HS-27A (cell line): ENCODE measurements at places on chromosomes 12 and 14.

- DNase-seq = no peak
Measured at GRCh38 chr12:92978607-92979006, 49.5 kb upstream of the EEA1 start.

DNA sequence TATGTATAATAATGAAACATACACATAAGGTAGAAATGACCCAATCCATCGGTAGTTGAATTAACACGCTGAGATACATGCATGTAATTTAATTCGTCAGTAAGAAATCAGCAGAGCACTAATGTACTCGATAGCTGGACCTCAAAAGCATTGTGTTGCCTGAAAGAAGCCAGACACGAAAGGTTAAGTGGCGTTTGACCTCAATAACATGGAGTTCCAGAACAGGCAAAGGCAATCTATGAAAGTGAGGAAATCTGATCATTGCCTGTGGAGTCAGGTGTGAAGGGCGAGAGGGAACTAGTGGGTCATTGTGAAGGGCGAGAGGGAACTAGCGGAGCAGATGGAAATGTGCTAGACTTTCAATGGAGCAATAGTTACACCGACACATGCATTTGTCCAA lies 970.4 kb upstream of the TMEM132C start:
- DNase-seq = no peak

- peak; percentile 77 for DNase-seq
Measured at GRCh38 chr12:31589904-31590641, 863 bp downstream of the DENND5B start.

GRCh38 chr12:41264281-41264680 lies 76.2 kb downstream of the PDZRN4 start:
- DNase-seq = no peak

DNA sequence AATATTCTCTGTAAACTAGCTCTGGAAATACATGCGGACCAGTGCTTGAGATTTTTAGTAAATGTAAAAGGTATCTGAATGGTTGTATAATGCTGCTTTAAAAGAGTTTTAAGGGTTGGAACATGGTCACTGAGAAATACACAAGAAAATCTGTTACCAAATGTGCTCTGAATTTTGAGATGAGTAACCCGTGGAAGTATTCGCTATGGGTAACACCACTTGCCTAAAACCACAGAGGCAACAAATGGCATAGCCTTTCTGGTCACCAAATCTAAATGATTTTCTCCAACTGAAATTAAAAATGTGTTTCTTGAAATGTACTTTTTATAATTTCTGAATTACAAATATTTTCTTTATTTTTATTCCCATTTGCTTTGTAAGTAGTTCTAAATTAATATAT lies 745.7 kb downstream of the DIO2 start:
- DNase-seq = no peak

- no peak for DNase-seq
Measured at GRCh38 chr12:131941116-131941986, 8.4 kb upstream of the EP400 start.

- no peak for DNase-seq
Measured at GRCh38 chr14:86799244-86799647, 1193.7 kb downstream of the GALC start.

GRCh38 chr12:21825886-21826617 lies 51.5 kb upstream of the KCNJ8 start:
- no peak for DNase-seq

DNA sequence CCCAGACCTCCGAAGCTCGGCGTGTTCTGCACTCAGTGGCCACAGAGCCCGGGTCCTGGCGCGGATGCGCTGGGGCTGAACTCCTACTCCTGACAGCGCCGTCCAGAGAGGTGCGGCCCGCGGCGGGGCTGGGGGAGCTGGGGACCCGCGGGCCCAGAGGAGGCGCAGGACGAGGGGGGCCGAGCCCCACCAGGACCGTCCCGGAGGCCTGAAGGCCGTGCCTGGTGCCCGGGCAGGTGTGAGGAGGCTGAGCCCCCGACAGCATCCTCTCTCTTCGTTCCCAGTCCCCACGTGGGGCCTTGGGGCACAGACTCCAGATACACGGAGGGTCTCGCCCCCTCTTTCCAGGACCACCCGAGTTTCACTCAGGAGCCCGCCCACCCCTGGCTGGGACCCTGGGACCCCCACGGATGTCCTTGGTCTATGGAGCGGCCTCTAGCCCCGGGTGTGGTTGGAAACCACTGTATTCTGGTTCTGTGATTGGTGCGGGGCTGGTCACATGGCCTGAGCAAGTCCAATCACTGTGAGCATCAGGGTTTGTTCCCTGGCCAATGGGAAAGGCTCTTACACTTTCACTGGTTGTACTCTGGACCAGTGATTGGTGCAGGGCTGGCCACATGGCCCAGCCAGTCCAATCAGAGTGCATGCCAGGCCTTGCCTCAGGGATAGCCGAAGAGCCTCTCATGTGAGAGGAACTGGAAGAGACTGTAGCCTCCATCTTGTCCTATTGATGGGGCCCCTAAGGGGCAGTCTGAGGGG lies 217.6 kb upstream of the SFSWAP start:
- DNase-seq = no peak

- DNase-seq = no peak
Measured at GRCh38 chr12:105888696-105889095, 250.1 kb downstream of the NUAK1 start.

- DNase-seq = no peak
Measured at GRCh38 chr12:7758766-7759140, 6.3 kb upstream of the NANOGNB start.

- no peak for DNase-seq
Measured at GRCh38 chr14:50101417-50101816, 15.0 kb downstream of the VCPKMT start.

DNA sequence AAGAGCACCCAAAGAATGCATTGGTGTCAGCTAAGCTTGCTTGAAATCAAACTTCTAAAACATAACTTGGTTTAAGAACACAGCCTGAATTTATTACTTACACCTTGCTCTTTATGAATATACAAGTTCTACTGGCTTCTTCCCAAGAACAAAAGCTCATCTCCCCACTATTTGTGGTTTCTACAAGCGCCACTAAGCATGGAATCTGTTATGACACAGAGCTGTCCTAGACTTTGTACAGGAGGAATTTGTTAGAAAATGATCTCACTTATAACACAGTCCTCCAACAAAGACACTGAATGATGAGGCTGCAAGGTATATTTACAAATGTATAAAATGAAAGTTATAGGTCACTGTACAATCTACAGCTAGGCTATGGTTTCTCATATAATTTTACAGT lies 452.1 kb downstream of the BCAT1 start:
- DNase-seq = peak; percentile 26

DNA sequence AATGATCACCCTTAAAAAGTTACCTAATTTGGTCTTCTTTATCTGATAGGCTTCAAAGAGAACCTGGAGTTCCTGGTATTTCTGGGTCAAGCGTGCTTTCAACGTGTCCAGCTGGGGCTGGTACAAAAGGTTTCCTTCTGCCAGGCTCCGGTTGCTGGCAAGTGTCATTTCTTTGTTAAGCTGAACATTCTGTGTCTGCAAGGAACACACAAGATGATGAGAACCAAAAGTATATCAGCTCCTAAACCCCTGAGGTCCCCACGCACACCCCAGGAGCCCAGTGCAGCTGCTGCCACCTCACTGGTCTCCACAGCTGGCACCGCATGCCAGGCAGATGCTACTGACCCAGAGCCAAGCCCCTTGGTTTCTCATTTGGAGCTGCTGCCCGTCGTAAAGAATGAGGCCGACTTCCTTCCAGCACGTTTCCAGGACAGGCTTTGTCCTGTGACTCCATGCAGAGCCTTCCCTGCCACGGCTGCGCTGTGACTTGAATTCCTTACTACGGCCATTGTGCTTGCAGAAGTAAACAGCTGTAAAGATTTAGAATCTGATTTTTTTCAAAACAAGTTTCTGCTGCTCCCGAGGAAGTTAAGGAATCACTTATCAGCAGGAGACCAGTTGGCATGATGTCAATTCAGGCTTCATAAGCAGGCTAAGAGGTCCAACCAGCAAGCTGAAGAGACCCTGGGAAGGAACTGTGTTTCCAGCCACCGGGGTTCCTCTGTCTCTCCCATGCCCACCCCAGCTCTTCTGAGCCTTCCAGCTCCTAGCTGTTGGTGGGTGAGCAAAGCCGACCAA lies 24.9 kb downstream of the VPS37B start:
- no peak for DNase-seq

DNA sequence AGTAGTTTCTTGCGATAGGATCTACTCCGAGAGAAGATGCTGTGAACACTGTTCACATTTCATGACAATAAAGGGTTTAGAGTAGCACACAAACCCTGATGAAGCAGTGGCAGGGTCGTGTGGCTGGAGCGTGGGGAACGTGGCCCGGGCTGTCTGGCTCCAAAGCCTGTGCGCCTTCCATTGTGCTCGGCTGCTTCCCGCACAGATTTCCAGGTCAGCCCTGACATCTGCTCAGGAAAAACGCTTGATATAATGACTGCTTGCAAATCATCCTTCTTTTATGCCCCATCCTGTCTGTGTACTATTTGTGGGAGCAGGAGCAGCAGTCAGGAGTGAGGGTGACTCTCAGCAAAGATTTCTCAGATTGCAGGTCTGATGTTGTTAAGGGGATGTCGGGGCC lies 78.6 kb downstream of the EML1 start:
- no peak for DNase-seq

DNA sequence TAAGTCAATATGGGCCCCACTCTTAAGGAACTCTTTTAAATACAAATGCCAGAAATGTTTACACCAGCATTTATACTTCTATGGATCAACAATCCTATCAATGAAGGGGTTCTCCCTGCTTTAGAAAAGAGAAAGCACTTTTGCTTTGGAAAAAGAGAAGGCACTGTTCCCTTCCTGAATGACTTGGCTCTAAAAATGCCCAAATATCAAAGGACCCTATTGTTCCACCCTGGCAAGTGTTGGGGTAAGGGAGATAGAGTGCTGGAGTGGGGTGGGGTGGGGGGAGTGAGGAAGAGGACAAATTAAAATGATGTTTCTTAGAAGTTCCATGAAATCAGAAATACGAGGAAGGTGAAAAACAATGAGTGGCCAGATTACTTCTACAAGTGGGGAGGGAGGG lies 131.6 kb upstream of the GRIN2B start:
- DNase-seq = no peak

- DNase-seq = no peak
Measured at GRCh38 chr12:113133036-113133435, 2.5 kb downstream of the RASAL1 start.

- no peak for DNase-seq
Measured at GRCh38 chr14:68637106-68638021, 155.5 kb downstream of the ZFP36L1 start.

GRCh38 chr14:60573943-60574495 lies 65.1 kb downstream of the SIX6 start:
- DNase-seq = no peak

DNA sequence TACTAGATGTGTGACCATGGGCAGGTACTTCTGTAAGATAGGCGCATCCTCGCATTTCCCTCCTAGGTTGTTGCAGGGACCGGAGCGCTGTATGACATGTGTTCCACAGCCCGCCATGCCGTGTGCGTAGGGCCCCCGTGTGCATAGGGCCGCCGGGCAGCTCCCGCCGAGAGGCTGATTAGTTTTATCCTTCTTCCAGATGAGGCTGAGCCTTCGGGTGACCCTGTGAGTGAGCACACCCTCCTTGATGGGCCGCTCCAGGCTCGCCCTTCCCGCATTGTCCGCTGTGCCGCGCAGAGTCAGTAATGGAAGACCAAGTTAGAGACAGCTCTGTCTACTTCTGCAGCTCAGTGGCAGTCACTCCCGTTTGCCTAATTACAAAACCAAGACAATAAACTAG lies 72.9 kb upstream of the DYNC1H1 start:
- no peak for DNase-seq

DNA sequence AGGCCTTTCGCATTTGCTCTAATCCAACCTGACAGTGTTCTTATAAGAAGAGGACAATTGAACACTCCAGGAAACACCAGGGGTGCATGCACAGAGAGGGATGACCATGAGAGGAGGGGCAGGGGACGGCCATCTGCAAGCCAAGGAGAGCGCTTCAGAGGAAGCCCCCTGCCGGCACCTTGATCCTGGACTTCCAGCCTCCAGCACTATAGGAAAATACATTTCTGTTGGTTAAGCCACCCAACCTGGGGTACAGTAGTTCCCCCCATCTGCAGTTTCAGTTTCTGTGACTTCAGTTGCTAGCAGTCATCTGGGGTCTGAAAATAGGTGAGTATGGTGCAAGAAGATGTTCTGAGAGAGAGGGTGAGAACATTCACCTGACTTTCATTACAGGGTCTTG lies 64.7 kb downstream of the CLMN start:
- DNase-seq = no peak

DNA sequence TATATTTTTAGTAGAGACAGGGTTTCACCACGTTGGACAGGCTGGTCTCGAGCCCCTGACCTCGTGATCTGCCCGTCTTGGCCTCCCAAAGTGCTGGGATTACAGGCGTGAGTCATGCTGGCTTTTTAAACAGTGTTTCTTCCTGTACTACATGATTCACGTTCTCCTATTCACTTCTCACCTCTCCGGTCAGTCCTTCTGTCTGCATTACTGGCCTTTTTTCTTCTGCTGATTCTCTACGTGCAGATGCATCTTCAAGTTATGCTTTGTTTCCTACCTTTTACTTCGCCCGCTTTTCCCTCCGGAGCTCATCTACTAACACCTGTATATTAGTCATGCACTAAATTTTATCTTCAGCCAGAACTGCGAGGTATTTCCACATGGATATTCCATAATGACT lies 296.2 kb upstream of the FLRT2 start:
- peak; percentile 74 for DNase-seq

GRCh38 chr12:52208424-52209165 lies 16.8 kb upstream of the KRT80 start:
- DNase-seq = no peak

GRCh38 chr14:54671537-54671936 lies 104.6 kb downstream of the SAMD4A start:
- DNase-seq = no peak

DNA sequence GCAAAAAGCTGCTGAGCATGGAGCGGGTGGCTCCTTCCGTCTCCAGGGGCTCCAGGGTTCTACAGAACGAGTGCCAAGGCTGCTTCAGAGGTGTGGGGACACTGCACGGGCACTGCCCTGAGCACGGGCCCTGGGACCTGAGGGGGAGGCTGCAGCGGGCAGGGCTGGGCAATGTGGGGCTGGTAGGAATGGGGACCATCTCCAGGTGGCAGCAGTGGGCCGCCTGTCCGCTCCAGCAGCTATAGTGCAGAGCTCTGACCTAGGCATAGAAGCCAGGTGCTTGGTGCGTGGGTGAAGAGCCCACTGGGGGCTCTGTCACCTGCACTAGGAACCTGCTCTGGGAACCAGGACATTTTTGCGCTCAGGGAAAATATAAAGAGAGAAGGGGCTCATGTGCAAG lies 22.3 kb downstream of the HDAC7 start:
- DNase-seq = no peak

- DNase-seq = no peak
Measured at GRCh38 chr12:93039930-93040329, 110.8 kb upstream of the EEA1 start.
